ENCODE measurements at places on chromosomes 5 and 9.

- no peak for DNase-seq
These were observed 58.9 kb downstream of the PLPPR1 start for GRCh38 chr9:101087426-101087825.

- no peak for DNase-seq
These were observed 219.4 kb downstream of the ATPSCKMT start for GRCh38 chr5:10030219-10030831.

DNA sequence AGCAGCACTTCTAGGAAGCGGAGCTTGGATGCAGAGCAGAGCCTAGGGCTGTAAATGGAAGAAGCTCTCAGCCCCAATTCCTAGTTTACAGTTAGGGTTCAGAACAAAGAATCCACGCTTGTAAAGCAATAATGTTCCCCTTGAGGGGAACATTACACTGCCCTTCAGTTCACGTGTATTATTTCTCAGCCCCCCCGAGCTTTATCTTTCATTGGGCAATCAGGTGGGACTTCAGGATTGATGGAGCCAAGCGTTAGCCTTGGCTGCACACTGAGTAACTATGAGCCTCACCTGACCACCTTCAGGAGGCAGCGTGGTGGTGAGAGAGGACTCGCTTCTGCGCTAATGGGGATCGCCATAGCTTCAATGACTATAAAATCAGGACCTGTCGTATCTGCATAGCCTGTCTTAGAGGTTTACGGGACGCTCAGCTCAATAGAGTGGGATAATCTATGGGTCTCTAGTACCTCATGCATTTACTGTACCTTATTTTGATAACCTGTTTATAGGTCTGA lies 157.0 kb upstream of the RASEF start:
- no peak for DNase-seq

GRCh38 chr9:110073356-110073905 lies 134.5 kb downstream of the C9orf152 start:
- no peak for DNase-seq

DNA sequence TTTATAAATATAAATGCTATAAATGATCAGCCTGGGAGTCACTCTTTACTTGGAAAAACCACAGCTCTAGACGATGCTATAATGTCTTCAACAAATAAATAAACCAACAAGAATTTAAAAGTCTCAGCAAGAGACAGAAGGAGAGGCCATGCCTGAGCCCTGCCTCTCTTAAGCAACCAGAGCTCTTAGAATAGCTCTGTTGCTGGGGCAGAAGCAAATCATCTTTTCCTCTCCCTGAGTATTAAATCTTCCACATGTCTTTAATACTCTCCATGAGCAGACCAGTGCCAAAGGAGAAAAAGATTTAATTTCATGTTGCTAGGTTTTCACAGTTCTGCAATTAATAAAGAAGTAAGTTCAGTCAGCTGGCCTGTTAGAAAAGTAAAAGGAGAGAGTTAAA lies 408.0 kb upstream of the SLC30A5 start:
- no peak for DNase-seq

DNA sequence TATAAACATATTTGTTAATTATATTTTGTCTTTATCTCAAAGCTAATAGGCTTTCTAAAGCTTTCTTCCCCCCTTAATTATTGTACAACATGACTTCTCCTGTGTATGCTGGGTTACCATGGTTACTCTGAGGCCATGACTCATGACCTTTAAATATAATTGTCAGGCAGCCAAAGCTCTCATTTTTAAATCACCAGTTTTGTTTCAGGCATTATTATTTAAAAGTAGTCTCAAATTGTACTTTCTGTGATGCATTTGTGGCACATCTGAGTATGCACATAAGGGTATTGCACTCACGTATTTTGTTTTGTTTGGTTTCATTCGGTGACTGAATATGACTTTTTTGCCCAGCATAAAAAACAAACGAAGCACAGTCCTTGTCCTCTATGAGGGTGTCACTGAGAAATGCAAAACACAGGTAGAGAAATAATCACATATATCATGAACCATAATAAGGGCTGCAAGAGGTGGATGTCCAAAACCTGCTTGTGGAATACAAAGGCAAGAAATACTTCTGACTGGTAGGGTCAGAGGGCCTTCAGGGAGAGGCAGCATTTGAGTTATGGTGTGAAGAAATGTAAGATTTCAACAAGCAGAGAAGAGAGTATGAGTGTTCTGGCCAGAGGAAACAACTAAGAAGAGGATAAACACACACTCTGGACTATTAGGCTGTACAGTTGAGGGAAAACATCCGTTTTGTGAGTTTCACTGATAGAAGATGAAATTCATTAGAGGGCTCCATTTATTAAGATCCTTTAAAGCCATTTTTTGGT lies 2.1 kb downstream of the CCDC192 start:
- DNase-seq, result no peak

Data from activated CD4-positive, alpha-beta T cell treated with anti-CD3 and anti-CD28 coated beads for 48 hours (primary cell).